Stimulated activated CD4-positive, alpha-beta T cell treated with anti-CD3 and anti-CD28 coated beads, Interleukin-15, amount 100 ng/mL, for 1 hour (primary cell): ENCODE measurements at places on chromosomes 4 and X.

- no peak for DNase-seq
Observed at GRCh38 chr4:39687014-39687413, 10.9 kb upstream of the UBE2K start.

DNA sequence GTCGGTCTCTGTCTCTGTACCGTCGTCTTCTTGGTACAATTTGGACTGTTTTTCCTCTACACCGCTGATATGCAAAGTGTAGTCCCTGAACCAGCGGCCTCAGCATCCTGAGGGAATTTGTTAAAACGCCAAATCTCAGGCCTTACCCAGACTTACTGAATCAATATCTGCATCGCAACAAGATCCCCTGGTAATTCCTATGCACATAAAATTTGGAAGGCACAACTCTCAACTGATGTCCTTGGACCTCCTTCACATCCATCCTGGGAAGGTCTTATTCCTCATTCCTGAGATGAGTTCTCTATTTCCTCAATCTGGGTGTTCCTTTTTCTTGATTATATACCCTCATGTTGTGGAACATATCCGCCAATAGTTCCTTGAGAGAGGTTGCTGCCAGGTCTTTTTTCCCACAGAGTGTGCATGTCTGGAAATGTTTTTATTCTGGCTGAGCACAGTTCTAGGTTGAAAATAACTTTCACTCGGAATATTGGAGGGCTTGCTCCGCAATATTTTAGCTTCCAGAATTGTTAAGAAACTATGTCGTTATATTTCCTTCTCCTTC lies 738 bp upstream of the HPF1 start:
- no peak for DNase-seq

DNA sequence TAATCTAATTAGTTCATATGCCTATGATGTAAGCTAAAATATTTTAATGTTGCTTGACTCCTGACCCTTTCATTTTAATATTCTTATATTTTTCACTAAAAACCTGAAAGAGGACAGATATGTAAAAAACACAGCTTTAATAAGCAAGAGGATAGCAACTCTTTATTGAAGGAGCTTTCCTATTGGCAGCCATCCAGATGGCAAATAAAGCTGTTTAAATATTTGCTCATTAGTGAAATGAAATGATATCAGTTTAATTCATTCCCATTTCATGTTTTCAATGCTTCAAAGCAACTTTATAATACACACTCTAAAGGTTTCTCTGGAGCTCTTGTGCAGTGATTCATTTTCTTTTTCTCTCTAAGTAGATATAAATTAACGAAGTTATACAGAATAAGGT lies 473.4 kb downstream of the PCDH7 start:
- DNase-seq = no peak

DNA sequence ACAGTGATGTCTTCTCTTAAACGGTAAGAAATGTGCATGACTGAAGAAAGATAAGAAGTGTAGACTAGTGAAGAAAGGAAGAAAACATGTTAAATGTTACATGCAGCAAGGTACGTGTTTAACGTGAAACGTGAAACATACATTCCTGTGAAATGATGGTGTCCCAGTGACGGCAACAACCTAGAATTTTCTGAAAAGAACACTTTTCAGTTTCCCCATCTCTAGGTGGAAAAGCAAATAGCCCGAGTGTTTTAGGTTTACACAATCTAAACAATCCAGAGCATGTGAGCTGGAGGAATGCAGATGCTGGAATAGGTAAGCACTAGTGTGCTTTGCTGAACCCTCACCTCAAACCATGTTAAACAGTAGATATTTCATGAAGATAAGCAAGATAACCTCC lies 60.7 kb downstream of the CLNK start:
- no peak for DNase-seq

GRCh38 chrX:97685753-97686152 lies 802.0 kb downstream of the RPA4 start:
- no peak for DNase-seq

- DNase-seq = no peak
Observed at GRCh38 chr4:68141852-68142251, 12.2 kb upstream of the TMPRSS11F start.
